ENCODE measurements at places on chromosomes 3 and 15.

DNA sequence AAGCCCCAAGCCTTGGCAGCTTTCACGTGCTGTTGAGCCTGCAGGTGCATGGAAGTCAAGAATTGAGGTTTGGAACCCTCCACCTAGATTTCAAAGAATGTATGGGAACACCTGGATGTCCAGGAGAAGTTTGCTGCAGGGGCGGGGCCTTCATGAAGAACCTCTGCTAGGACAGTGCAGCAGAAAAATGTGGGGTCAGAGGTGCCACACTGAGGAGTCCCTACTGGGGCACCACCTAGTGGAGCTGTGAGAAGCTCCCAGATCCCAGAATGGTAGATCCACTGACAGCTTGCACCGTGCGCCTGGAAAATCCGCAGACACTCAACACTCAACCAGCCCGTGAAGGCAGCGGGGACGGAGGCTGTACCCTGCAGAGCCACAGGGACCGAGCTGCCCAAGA lies 201.6 kb downstream of the OCA2 start:
- DNase-seq = no peak

- no peak for DNase-seq
Observed at GRCh38 chr3:153829606-153830170, 291.5 kb upstream of the ARHGEF26 start.

- DNase-seq = no peak
Observed at GRCh38 chr3:105755121-105755886, 113.5 kb downstream of the CBLB start.

DNA sequence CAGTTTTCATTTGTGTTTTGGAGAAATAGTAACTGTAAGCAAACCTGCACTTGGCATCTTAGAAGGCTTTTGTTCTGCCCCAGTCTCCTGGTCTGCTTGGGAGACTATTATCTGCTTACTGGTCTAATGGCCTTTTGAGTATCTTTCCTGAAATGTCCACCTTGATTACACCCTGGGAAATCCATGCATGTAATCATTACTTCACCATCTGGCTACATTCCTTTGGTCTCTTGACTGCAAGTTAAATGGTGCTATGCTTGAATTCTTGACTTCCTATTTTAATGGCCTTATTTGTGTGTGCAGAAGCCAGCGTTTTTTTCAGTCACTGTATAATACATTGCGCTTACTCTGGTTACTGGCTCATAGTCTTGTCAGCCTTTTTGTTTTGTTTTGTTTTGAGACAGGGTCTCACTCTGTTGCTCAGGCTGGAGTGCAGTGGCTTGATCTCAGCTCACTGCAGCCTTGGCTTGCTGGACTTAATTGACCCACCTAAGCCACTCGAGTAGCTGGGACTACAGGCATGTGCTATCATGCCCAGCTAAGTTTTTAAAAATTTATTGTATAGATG lies 30.0 kb downstream of the CHD2 start:
- DNase-seq = no peak

- DNase-seq = no peak
Observed at GRCh38 chr3:30546934-30547333, 59.5 kb upstream of the TGFBR2 start.

DNA sequence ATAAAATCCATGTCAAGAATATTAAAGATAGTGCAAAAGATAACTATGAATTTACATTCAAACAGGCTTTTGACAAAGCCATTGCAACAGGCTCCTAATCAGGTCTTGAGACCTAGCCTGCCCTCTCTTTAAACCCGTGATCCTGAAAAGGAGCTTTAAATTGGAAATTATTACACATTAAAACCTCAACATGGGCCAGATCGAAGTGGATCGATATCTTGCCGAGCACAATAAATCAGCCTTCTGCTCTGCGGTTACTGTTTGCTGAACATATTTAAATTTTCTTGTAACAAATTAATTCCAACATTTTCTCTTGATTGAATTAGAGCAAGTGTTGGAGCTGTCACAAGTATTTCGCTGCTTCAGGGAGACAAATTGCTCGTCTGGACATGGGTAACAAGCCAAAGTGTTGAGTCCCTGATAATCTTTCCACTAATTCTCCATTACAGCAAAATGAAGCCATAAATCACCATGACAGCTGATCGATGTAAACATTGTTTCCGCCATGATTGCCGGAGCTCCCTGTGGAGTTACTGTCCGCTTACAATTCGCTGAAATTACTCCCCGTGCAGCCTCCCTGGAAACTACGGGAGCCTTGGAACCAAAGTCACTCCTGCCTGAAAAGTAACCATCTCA lies 47.6 kb downstream of the SHOX2 start:
- DNase-seq = no peak

Data from activated CD4-positive, CD25-positive, alpha-beta regulatory T cell treated with anti-CD3 and anti-CD28 coated beads, Interleukin-2, amount 50 U/mL, for 16 hours (primary cell).